H9 (cell line): ENCODE measurements at places on chromosomes 3 and 15. TPM values are rescaled to one million over a fixed set of nuclear protein-coding genes. Genes with fewer than 3 reads are reported as not detected.

DNA sequence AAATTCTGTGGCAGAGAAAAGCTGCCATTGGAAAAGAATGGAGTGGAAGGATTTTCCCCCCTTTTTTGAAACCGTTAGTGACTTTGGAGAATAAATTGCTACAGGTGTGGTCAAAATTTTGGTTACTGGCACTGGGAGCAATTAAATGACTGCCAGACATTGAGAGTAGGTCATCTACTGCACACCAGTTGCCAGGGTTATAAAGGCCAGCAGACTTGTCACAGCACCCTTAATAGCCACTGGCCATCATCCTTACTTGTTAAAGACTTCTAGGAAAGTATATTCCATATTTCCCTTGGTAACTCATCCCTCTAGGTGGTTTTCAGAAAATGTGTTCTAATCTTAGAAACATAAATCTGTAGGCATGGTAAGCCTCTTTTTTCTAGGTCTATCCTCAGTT lies 8.0 kb downstream of the PIK3CA start:
- H3K4me1 ChIP-seq, result no peaks in the 10 kb centered on the region
- no peak for DNase-seq
- no peaks in the 10 kb centered on the region for H3K36me3 ChIP-seq
- H3K4me3 ChIP-seq, result no peak overlapping the region
- no peak overlapping the region for H3K27ac ChIP-seq

GRCh38 chr3:108342837-108343486 lies 46.6 kb downstream of the HHLA2 start:
- H3K4me1 ChIP-seq, result no peaks in the 10 kb centered on the region
- no peaks in the 10 kb centered on the region; the same call in 2 of the 3 replicates for H3K36me3 ChIP-seq
- no peaks in the 10 kb centered on the region for H3K27me3 ChIP-seq
- DNase-seq, result no peak
- no peak overlapping the region for H3K27ac ChIP-seq
- H3K4me3 ChIP-seq, result no peak overlapping the region

GRCh38 chr15:66408254-66408653 lies 21.5 kb downstream of the MAP2K1 start:
- H3K27me3 ChIP-seq, result no peaks in the 10 kb centered on the region
- no peak for DNase-seq
- no peak overlapping the region for H3K4me3 ChIP-seq
- H3K27ac ChIP-seq, result no peak overlapping the region
- peaks cover 27% of the 10 kb centered on the region; the same call in 1 of the 2 replicates for H3K4me1 ChIP-seq
- H3K36me3 ChIP-seq, result peaks cover 2% of the 10 kb centered on the region

- no peak for DNase-seq
- no peaks in the 10 kb centered on the region for H3K4me1 ChIP-seq
- H3K27ac ChIP-seq, result no peak overlapping the region
- peaks cover 6% of the 10 kb centered on the region; the same call in 1 of the 3 replicates for H3K36me3 ChIP-seq
- no peak overlapping the region for H3K4me3 ChIP-seq
Measured at GRCh38 chr3:60250810-60251209, 1000.4 kb downstream of the FHIT start.

GRCh38 chr15:40762919-40763800 lies 708 bp upstream of the GCHFR start:
- no peak overlapping the region for H3K27ac ChIP-seq
- H3K36me3 ChIP-seq, result peaks cover 3% of the 10 kb centered on the region; the same call in 1 of the 2 replicates
- peak overlapping the region; percentile 85 for H3K4me3 ChIP-seq
- DNase-seq, result peak; percentile 64
- H3K4me1 ChIP-seq, result peaks cover 4% of the 10 kb centered on the region; the same call in 1 of the 2 replicates

GRCh38 chr3:21405671-21406667 lies 345.0 kb downstream of the ZNF385D start:
- no peaks in the 10 kb centered on the region for H3K27me3 ChIP-seq
- no peak overlapping the region for H3K27ac ChIP-seq
- H3K36me3 ChIP-seq, result no peaks in the 10 kb centered on the region; the same call in 2 of the 3 replicates
- H3K4me1 ChIP-seq, result no peaks in the 10 kb centered on the region
- peak; percentile 23 for DNase-seq

GRCh38 chr3:50862221-50862620 lies 187.5 kb downstream of the DOCK3 start:
- H3K4me1 ChIP-seq, result no peaks in the 10 kb centered on the region
- H3K27me3 ChIP-seq, result no peaks in the 10 kb centered on the region
- no peak overlapping the region for H3K27ac ChIP-seq
- DNase-seq, result peak; percentile 42
- no peak overlapping the region for H3K4me3 ChIP-seq
- peaks cover 3% of the 10 kb centered on the region for H3K36me3 ChIP-seq

GRCh38 chr3:270688-271087 lies 74.1 kb downstream of the CHL1 start:
- H3K27ac ChIP-seq, result no peak overlapping the region
- no peaks in the 10 kb centered on the region for H3K27me3 ChIP-seq
- no peak overlapping the region for H3K4me3 ChIP-seq
- no peaks in the 10 kb centered on the region for H3K36me3 ChIP-seq
- DNase-seq, result no peak

- no peak for DNase-seq
- H3K27me3 ChIP-seq, result no peaks in the 10 kb centered on the region
- H3K4me3 ChIP-seq, result no peak overlapping the region
- no peak overlapping the region for H3K27ac ChIP-seq
- no peaks in the 10 kb centered on the region; the same call in 1 of the 2 replicates for H3K4me1 ChIP-seq
Measured at GRCh38 chr3:114685161-114685560, 391.3 kb downstream of the TIGIT start.

DNA sequence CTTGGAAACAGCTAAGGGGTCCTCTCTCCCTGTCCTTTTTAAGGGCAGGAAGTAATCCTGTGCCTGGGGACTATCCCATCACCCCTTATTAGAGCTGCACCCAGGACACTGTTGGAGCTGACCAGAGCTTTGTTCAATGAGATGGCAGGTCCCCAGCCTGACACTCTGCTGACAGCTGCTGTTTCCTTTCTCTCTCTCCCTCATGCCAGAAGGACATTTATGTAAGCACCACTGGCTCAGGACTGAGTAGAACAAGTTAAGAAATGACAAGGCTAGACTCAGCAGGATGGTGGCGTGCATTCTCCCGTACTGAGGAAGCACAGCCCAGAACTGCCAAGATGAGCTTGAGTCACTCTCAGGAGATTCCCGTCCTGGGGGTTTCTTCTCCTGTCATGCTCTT lies 17.3 kb downstream of the GJD2 start:
- H3K4me3 ChIP-seq, result no peak overlapping the region
- H3K27ac ChIP-seq, result no peak overlapping the region
- H3K4me1 ChIP-seq, result no peaks in the 10 kb centered on the region
- H3K36me3 ChIP-seq, result no peaks in the 10 kb centered on the region

- H3K4me1 ChIP-seq, result peaks cover 5% of the 10 kb centered on the region; the same call in 1 of the 2 replicates
- no peaks in the 10 kb centered on the region for H3K36me3 ChIP-seq
- H3K4me3 ChIP-seq, result no peak overlapping the region
- no peak for DNase-seq
Measured at GRCh38 chr15:35696767-35697231, 150.8 kb upstream of the DPH6 start.

DNA sequence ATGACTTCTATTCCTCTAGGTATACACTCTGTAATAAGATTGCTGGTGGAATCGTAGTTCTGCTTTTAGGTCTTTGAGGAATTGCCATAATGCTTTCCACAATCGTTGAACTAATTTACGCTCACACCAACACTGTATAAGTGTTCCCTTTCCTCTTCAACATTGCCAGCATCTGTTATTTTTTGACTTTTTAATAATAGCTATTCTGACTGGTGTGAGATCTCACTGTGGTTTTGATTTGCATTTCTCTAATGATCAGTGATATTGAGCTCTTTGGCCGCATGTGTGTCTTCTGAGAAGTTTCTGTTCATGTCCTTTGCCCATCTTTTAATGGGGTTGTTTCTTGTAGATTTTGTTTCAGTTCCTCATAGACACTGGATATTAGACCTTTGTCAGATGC lies 12.8 kb downstream of the NXPE3 start:
- no peaks in the 10 kb centered on the region; the same call in 1 of the 2 replicates for H3K4me1 ChIP-seq
- no peak for DNase-seq
- H3K27ac ChIP-seq, result no peak overlapping the region
- no peak overlapping the region for H3K4me3 ChIP-seq
- peaks cover 79% of the 10 kb centered on the region for H3K36me3 ChIP-seq

DNA sequence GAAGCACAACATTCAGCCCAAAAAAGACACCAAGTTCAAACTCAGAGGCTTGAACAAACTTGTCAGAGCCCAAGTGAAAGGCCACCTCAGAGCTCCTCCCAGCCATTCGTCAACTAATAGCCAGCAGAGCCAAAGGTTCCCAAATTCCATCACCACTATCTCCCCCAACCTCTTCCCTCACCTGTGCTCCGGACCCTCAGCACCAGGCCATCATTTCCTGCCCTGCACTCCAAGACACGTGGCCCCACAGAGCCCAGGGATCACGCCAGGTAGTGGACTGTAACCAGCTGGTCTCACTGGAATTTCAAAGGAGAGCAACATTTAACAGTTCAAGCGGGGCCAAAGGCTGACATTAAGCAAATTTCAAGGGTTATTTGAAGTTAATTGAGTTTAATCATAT lies 245.2 kb upstream of the IGF1R start:
- no peaks in the 10 kb centered on the region for H3K4me1 ChIP-seq
- H3K27ac ChIP-seq, result no peak overlapping the region
- no peak for DNase-seq
- H3K4me3 ChIP-seq, result no peak overlapping the region

DNA sequence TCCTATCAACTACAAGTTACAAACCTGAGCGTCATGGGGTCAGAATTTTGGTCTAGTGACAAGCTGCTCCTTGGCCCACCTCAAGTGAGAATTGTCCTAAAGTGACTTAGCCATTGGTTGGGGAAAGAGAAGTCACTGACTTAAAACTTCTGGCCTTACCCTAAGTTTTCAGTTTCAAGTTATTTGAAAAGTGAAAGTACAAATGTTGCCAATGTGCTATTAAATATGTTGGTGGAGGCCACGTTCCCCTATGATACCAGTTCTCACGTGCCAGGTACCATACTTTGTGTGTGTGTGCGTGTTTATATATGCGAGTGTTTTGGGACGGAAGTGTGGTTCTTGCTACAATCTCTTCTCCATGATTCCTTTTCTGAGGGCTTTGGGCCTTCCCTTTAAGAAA lies 22.6 kb upstream of the RASGRP1 start:
- H3K27ac ChIP-seq, result no peak overlapping the region
- H3K4me1 ChIP-seq, result no peaks in the 10 kb centered on the region
- H3K36me3 ChIP-seq, result no peaks in the 10 kb centered on the region

DNA sequence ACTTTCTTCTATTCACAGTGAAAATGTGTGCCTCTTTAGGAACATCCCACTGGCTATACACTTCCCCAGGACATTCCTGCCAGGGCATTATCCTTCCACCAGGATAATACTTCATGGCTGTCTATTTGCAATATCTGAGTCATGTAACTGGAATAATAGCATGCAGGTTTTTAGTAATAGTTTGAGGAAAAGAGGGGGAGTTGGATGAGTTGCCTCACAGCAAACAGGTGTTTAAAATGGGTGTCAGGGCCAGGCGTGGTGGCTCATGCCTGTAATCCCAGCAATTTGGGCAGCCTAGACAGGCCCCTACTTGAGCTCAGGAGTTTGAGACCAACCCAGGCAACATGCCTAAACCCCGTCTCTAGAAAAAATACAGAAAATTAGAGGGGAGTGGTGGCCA lies 585.9 kb downstream of the DIPK2A start:
- H3K27me3 ChIP-seq, result no peaks in the 10 kb centered on the region
- no peaks in the 10 kb centered on the region for H3K36me3 ChIP-seq
- H3K4me3 ChIP-seq, result no peak overlapping the region

- H3K36me3 ChIP-seq, result peaks cover 2% of the 10 kb centered on the region; the same call in 1 of the 3 replicates
- H3K4me3 ChIP-seq, result no peak overlapping the region
- H3K27me3 ChIP-seq, result no peaks in the 10 kb centered on the region
- no peak for DNase-seq
- H3K4me1 ChIP-seq, result no peaks in the 10 kb centered on the region
- no peak overlapping the region for H3K27ac ChIP-seq
Measured at GRCh38 chr3:147987549-147987948, 578.4 kb downstream of the ZIC1 start.

GRCh38 chr15:97456521-97457202 lies 503.8 kb upstream of the ARRDC4 start:
- no peaks in the 10 kb centered on the region for H3K27me3 ChIP-seq
- H3K4me3 ChIP-seq, result no peak overlapping the region
- no peaks in the 10 kb centered on the region for H3K4me1 ChIP-seq
- no peaks in the 10 kb centered on the region for H3K36me3 ChIP-seq
- DNase-seq, result no peak

DNA sequence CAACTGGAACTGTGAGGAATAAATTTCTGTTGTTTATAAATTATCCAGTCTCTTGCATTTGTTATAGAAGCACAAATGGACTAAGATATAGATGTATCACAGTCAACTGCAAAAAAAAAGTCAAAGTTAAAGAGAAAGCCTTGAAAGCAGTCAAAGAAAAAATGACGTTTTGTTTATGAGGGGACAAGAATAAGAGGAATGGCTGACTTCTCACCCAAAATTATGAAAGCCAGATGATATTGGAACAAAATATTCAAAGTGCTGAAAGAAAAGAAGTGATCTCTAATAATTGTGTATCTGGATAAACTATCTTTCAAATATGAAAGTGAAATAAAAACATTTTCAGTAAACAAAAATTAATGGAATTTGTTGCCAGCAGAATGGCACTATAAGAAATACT lies 171.8 kb upstream of the IGF1R start:
- H3K4me1 ChIP-seq, result no peaks in the 10 kb centered on the region
- no peak for DNase-seq
- no peak overlapping the region for H3K4me3 ChIP-seq
- H3K27me3 ChIP-seq, result no peaks in the 10 kb centered on the region

DNA sequence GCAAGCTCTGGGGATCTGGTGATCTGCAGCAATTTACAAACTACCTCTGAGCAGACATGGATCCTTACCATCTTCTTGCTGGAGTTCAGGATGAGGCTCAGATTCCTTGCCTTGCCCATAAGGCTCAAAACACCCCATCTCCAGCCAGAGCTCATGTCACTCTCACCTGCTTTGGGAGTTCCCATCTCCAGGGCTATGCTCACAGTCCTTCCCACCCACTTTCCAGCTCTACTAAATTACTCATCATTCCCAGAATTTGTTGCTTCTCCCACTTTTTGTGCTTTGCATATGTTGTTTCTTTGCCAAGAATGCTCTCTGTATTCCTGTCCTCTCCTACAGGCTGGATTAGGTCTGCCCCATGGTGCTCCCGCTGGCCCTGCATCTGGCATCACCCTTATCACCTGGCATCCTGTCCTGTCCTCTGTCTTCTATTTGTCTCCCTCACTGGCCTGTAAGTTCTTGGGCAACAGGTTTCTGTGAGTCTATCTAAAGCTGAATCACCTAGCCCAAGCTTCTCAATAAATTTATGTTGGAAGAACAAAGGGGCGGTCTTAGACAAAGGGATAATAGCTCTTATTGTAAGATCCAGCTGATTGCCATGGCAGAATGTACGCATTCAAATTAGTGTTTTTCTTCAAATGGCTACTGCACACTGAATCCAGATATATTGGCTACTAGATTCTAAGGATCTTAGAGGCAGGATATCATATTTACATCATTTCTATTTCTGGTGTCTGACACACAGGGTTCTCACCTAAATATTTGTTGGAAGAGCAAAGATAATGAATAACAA lies 179.2 kb downstream of the CLSTN2 start:
- H3K27ac ChIP-seq, result no peak overlapping the region
- H3K27me3 ChIP-seq, result no peaks in the 10 kb centered on the region
- no peaks in the 10 kb centered on the region for H3K4me1 ChIP-seq
- no peaks in the 10 kb centered on the region for H3K36me3 ChIP-seq
- H3K4me3 ChIP-seq, result no peak overlapping the region
- no peak for DNase-seq

LTK gene
- 0.31 TPM in 2 replicates for total RNA-seq

KBTBD13 gene
- not detected in 2 replicates for total RNA-seq

C3orf85 gene
- total RNA-seq, result not detected in 2 replicates

NME9 gene
- not detected in 2 replicates for total RNA-seq

ARGFX gene
- not detected in 2 replicates for total RNA-seq

DCP1A gene
- 17.2 and 17.8 TPM in 2 replicates for total RNA-seq

CD86 gene
- not detected in 2 replicates for total RNA-seq

CFAP100 gene
- 0.26 and 0.44 TPM in 2 replicates for total RNA-seq

RARB gene
- total RNA-seq, result 0.22 and 0.29 TPM in 2 replicates

HDAC11 gene
- total RNA-seq, result 6.6 and 7.0 TPM in 2 replicates

PIERCE2 gene
- total RNA-seq, result 0.44 TPM in 1 of 2 replicates, not detected in the other

CACNA2D3 gene
- total RNA-seq, result 3.0 and 3.2 TPM in 2 replicates

PHC3 gene
- total RNA-seq, result 26.4 and 27.2 TPM in 2 replicates
